Spleen (tissue), 13 donors: ENCODE measurements at places on chromosomes 7 and 10. TPM values are rescaled to one million over a fixed set of nuclear protein-coding genes. Genes with fewer than 3 reads are reported as not detected.

Gene ABCB4
- 21.4 TPM for polyA plus RNA-seq

Gene PRLHR
- not detected for polyA plus RNA-seq

Gene AZGP1
- polyA plus RNA-seq, result 0.13 TPM

Gene IGF2BP3
- 0.17 TPM for polyA plus RNA-seq

Gene SPDYE2B
- polyA plus RNA-seq, result not detected

Gene TAS2R3
- not detected for polyA plus RNA-seq

Gene HMX2
- not detected for polyA plus RNA-seq

Gene AKR1C4
- polyA plus RNA-seq, result not detected

Gene GATA3
- polyA plus RNA-seq, result 4.4 TPM

Gene LRIT1
- polyA plus RNA-seq, result not detected

Gene PSMA2
- 144 TPM for polyA plus RNA-seq

Gene PSPH
- 4.8 TPM for polyA plus RNA-seq

Gene IQUB
- 0.06 TPM for polyA plus RNA-seq

Gene NRP1
- polyA plus RNA-seq, result 8.7 TPM

Gene NODAL
- not detected for polyA plus RNA-seq

Gene IL15RA
- polyA plus RNA-seq, result 13.8 TPM

Gene FAM237B
- polyA plus RNA-seq, result not detected

Gene PTF1A
- polyA plus RNA-seq, result not detected

Gene SMO
- 1.4 TPM for polyA plus RNA-seq

Gene ACHE
- 3.7 TPM for polyA plus RNA-seq

Gene TMEM130
- polyA plus RNA-seq, result 0.29 TPM

Gene FAM171A1
- 3.5 TPM for polyA plus RNA-seq

Gene FOXI2
- 0.11 TPM for polyA plus RNA-seq

Gene PIP
- not detected for polyA plus RNA-seq

Gene MMD2
- polyA plus RNA-seq, result not detected

Gene ARL5B
- polyA plus RNA-seq, result 1.7 TPM
